ENCODE measurements at places on chromosomes 11 and 22.

DNA sequence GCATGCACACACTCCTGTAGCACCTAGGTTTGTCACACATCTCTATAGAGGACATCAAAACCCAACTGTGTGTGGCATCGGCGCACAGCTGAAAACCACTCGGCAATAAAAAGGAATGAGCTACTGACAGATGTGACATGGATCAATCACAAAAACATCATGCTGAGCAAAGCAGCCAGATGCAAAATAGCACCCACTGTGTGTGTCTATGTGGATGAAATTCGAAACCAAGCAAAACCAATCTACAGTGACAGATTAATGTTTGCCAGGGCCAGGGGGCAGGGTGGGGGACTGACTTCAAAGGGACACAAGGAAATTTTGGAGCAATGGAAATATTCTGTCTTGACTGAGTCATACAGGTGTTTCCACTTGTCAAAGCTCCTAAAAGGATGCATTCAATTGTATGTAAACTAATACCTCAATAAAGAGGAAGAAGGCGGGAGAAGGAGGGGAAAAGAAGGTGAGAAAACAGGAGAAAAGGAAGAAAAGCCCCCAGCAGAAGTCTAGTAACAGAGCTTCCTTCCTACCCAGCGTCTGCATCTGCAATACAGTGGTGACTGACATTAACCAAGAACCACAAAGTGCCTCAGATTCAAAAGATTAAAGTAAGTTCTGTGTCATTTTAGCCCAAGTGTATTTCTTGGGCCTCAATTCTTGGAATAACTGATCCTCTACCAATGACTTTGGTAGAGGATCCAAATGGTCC lies 49.8 kb downstream of the PACSIN2 start:
- no peak for DNase-seq

DNA sequence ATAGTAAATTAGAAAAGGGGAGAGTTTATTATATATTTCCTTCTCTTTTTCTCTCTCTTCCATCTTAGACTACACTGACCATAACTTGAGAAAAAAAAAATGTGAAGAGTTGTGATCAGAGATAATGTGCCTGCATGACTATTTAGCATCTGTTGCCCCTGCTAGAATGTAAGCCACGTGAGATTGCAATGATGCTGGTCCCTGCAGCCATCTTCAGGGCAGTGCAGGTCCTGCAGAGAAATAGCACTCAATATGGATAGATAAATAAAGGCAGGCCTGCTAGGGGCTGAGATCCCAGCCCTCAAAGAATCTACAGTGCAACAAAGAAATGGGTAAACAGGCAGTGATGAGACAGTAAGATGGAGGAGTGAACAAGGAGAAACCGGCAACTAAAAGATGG lies 7.8 kb upstream of the DKK3 start:
- no peak for DNase-seq

- no peak for DNase-seq
Observed at GRCh38 chr11:36724742-36725385, 126.8 kb upstream of the RAG2 start.

- DNase-seq, result no peak
Observed at GRCh38 chr22:17117890-17118289, 3.3 kb downstream of the TMEM121B start.

- no peak for DNase-seq
Observed at GRCh38 chr11:69841170-69841858, 22.1 kb upstream of the FGF3 start.

- DNase-seq, result no peak
Observed at GRCh38 chr11:21825127-21825526, 367.8 kb upstream of the ANO5 start.

DNA sequence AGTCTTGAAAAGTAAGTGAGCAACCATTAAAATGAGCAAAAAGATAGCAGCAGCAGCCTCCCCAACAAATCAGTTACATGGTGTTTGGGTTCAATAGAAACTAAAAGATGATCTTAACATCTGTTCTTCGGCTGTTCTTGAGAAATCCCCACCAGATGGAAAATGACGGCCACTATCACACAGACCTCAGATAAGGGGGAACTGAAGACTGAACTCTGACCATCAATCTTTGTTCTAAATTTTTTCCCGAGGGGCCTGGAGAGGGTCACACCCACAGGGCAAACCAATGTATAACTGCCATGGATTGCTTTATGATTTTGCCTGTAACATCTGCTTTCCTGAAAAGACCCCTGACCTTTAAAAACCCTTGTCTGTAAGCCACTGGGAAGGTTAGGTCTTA lies 624.8 kb upstream of the KIRREL3 start:
- DNase-seq, result no peak

DNA sequence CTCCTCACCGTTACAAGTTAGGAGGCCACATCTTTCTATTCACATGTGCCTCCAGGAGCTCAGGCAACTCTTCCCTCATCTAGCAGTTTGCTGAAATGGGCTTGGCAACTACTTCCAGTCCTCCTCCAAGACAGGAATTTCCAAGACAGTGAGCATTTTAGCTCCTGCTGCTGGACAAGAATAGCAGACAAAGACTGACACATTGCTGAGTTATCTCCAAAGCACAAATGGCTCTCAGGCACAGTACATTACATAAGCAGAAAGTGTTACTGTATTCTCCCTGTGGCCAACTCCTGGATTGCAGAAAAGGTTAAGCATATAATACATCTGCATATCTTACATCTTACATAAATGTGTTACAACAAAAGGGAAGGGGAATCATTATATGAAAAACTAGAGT lies 83.2 kb upstream of the POU2AF2 start:
- no peak for DNase-seq

DNA sequence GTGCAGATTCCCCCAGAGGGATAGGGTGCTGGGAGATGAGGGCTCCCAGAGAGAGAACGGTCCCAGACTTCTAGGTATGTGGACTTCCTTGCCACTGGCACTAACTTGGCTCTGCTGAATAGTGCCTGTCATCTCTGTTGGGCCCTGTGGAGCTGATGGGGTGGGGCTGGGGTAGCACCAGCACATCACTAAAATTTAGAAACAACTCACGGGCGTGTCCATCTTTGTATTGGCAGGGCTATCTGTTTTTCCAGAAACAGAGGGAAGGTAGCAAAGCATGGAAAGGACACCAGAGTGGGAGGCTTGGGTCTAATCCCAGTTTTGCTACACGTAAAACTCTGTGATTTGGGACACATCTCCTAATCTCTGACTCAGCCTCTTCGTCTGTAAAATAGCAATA lies 25.8 kb downstream of the SWAP70 start:
- no peak for DNase-seq

GRCh38 chr22:26718488-26718887 lies 61.1 kb downstream of the MIAT start:
- DNase-seq, result no peak

- DNase-seq, result no peak
Observed at GRCh38 chr11:2419638-2420501, 19.3 kb downstream of the TSSC4 start.

DNA sequence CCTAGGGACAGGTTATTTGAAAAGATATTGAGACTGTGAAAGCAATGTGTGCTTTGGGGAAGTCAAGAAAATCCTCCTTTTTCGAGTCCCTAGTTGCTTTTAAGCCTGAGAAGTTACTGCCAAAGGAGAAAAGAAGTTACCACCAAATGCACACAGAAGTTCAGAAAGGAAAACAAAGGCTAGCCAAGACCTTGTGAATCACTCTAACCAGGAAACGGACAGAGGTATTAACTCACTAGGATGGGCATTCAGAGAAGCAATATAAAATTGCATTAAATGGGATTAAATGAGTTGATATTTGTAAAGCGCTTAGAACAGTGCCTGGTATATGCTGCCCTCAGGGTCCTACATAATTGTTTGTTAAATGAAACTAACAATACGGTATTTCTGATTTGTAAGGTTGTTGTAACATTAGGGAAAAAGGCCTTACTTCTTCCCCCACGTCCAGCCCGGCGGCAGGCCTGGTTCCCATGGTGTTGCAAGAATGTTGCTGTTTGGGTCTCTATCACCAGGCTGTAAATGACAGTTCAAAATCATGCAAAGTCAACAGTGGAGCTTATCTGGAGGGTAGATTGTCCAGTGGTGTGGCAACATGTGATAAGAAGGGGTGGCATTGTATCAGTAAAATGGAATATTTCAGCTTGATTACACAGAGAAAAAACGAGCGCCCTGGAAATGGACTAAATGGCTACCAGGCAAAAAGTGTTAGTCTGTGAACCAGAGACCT lies 7.1 kb downstream of the TMA7B start:
- no peak for DNase-seq

- no peak for DNase-seq
Observed at GRCh38 chr11:78253797-78254196, 65.1 kb downstream of the USP35 start.

DNA sequence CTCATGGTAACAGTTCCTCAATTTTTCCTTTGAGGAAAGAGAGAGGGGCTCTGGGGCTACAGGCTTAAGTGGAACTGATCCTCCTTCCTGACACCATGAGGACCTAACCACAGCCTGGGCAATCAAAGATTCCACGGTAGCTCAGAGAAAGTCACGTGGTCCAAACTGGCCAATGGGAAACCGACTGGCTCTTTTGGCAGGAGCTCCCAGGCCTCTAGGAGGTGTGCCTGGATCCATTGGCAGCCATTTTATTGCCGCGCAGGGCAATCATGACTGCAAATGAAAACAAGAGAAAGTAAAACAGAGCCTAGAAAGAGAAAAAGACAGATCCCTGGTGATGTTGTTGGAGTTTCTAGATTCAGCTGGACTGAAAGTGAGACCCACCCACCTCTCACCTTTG lies 27.3 kb upstream of the ASPHD2 start:
- no peak for DNase-seq

- DNase-seq, result no peak
Observed at GRCh38 chr22:30767661-30768060, 73.0 kb downstream of the OSBP2 start.

DNA sequence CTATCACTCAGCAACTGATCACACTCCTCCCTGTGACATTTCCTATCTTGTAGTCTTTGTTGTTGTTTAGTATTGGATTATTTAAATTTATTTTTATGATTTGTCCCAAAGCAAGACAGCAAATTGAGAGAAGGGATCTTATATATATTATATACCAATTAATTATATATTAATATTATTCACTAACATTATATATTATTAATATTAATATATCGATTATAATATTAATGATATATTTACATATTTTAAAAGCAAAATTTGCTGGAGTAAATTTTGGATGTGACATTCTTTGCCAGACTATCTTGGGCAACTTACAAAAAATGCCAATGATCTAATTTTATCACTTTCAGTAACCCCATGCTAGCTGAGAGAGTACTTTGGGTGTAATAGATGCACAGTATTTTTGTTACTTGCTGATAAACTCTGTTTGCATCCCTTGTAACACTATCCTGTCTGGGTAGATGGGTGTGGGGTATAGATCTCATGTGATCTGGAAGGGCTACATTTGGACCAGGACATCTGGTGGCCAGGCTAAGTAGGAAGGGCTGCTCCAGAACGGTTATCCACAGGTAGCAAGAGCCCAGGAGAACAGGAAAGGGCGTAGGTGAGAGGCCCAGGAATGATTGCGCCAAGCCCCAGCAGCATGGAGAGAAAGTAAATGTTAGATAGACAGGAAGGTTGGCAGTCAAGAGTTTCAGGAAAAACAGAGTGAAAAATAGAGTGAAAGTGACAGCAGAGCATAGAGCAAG lies 608.6 kb upstream of the KIRREL3 start:
- DNase-seq, result no peak

DNA sequence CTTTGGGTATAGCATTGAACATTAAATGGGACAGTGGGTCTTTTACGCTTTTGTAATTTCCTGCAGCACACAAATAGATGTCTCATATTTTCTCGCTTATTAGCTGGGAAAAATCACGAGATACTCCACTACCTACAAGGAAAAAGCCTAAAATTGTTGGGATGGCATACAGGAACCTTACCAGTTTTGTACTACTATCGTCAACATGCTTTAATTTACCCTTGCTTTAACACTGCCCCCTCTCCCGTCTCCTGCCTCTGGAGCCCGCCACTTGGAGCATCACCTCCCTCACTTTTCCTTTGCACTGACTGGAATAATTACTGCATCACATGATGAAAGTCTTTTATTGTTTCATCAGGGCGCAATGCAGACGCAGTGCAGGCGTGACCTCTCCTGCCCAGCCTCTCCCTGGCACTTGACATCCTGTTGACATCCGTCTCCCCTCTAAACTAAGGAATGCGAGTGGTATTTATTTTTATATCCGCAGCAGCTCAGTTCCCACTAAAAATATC lies 1.0 kb upstream of the FNBP4 start:
- DNase-seq, result no peak

DNA sequence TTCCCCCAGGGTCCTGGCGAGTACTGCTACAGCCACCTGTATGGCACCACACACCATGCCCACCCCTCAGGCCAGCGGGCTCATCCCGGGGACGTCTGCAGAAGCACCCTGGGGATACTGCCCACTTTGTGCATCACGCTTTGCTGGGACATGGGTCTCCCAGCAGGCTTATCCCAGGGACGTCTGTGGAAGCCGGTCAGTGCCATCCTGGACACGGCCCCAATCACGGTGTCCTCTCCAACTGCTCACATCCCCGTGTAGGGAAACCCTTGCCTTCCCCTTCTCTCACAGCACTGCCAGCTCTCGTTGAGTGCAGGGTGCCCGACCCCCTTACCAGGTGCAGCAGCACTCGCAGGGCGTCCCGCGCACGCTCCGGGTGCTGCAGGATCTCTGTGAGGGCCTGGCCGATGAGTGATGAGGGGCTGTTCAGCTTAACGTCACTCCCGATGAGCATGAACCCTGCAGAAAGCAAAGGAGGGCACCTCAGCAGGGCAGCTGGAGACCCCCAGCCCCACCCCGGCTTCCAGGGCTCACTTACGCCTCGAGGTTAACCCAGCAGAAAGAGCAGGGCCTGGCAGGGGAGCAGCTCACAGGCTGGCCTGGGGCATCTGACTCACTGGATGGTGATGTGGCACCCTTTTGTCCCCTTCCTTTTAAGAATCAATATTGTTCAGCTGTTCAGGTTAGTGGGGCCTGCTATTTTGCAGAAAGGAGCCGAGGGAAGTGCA lies 76.9 kb upstream of the PITPNB start:
- no peak for DNase-seq

DNA sequence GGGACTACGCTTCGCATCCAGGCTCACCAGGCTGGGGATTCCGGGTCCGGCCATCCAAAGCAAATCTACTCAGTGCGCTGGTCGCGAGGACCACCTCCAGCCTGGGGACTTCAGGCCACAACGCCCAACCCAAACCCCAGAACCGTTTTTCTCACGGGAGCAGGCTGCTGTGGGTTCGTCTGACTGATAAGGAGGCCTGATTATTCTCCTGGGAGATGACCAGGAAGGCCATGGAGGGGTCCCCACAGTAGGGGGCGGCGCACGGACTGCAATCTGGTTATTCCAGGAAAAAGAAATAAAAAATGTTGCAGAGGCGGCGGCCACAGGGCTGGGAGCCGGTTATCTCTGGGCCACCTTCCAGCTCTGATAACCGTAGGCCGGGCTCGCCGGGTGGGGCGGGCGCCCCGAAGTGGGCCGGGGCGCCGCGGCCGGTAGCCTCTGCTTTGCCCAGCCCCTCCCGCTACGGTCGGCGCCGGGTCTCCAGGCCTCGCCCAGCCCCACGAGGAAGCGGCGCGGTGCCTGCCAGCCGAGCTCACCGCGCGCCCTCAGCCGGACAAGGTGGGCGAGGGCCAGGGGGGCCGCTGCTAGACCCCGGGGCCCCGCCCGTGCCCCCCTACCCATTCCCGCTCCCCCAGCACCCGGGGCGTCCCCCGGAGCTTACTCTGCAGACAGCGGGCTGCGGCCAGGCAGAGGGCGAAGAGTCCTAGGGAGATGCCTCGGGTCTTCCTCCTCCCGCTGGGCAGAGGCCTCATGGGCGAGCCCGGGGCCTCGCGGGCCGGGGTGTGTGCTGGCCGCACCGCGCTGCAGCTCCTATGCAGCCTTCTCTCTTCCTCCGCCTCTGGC lies 446 bp downstream of the VSTM5 start:
- no peak for DNase-seq

GRCh38 chr22:38505541-38506117 lies 482 bp downstream of the DDX17 start:
- peak; percentile 62 for DNase-seq
